ENCODE measurements at places on chromosomes 5 and 9.

GRCh38 chr9:76049341-76049740 lies 158.9 kb downstream of the PCSK5 start:
- DNase-seq = no peak

DNA sequence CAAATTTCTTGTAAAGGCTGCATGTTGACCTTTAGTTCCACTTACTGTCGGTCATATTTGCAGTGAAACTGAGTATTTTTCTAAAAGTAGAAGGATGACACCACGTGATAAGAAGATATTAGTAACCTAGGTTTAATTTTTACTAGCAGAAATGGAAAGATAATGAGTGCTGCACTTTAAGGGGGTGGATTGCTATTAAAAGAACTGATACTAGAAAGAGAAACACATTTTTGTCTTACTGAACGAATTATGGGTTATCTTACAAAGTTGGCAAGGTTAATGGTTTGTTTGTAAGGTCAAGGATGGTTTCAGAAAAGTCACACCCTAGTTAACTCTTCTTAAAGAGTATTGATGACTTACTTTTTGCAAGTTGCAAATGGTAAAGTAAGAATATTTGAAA lies 2.4 kb downstream of the MACIR start:
- no peak for DNase-seq

GRCh38 chr9:127144670-127145445 lies 22.4 kb upstream of the ANGPTL2 start:
- no peak for DNase-seq

- DNase-seq = no peak
These were observed 75.8 kb upstream of the IER5L start for GRCh38 chr9:129253803-129254381.

DNA sequence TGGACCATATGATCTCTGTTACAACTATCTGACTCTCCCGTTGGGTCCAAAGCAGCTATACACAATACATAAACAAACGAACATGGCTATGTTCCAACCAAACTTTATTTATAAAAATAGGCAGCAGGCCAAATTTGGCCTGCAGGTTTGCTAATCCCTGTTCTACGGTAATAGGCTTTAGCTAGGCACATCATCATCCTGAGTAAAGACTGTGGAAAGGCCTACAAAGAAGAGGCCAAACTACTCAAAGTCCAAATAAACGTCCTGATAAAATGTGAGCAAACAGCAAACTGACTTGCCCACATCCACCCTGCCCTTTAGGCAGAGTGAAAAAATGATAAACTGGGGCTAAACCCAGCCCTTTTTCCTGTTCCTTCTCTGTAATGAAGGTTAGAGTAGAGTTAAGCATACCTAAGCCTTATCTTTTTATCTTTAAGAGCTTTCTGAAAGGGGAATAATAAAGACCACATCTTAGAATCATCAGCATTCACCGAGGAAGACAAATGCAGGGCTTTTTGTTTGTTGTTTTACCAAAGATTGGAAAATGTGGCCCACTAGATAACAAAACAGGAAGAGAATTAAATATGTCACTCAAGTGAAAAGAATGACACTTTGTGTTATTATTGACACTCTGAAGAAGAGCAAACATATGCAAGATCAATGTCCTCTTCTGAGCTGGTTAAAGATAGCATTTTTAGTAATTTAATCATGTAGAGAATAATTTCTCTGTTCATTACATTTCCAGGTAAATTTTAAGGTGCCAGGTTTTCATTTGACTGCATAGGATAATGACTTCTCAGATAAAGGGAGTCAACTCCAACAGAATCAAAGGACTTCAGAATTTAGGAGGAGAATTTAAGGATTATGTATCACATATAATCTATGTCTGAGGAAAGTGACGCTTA lies 160.0 kb upstream of the GNA14 start:
- no peak for DNase-seq

DNA sequence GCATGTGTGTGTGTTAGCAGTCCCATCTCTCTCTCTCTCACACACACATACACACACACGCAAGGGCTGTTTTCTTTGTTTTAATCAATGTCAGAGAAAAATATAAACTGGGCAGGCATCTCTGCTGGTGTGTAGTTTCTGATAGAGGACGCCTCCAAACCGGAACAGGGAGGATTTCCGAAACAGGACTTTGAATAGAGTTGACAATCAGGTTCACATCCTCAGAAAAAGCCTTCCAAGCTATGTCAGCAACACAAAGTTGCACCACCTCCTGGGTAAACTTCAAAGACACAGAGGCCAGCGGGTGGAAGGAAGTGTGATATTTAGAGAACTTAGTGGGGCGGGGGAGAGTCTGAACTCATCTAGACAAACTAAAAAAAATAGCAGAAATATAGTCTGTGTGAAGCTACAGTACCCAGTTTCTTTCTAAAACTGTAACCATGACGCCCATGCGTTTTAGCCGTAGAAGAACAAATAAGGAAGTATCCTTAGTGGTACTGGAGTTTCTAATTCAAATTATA lies 1.2 kb downstream of the ST8SIA4 start:
- no peak for DNase-seq

DNA sequence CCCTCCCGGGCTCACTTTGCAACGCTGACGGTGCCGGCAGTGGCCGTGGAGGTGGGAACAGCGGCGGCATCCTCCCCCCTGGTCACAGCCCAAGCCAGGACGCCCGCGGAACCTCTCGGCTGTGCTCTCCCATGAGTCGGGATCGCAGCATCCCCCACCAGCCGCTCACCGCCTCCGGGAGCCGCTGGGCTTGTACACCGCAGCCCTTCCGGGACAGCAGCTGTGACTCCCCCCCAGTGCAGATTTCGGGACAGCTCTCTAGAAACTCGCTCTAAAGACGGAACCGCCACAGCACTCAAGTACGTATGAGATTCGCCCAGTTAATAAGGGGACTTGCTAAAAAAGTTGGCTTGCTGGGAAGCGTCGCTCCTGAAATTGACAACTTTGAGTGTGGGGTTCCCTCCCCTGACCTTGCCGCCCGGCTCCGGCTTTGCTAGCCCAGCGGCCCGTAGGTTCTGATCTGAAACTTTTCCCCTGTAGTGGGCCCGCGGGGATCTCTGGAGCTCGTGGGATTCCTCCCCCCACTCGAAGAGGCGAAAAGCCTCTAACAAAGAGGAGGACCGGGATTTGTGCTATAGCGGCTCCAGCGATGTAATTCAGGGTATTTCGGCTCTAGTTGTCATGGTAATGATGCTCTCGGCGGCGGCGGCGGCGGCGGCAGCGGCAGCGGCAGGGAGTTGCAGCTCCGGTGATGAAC lies 572 bp downstream of the NR4A3 start:
- DNase-seq = no peak

Data from NCI-H1436 (cell line).